ENCODE measurements at places on chromosomes 7 and 10.

DNA sequence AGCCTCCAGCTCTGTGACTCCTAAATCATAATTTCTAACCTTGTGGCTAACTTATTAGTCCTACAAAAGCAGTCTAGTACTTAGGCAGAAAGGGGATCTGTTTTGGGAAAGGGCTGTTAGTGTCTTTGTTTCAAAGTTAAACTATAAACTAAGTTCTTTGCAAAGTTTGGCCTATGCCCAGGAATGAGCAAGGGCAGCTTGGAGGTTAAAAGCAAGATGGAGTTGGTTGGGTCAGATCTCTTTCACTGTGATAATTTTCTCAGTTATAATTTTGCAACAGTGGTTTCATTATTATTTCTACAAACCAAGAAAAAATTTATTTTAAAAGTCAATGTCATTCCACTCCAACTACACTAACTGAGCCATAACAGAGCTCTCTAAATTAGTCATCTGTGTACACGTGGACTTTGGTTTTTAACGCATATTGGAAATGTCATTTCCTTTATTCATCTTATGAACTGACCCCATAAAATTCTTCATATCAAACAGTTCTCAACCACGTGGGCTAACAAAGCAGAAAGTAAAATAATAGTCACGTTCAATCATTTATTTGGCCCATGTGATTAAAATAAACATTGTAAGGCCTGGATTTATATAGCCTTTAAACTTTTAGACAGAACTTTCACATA is 143.2 kb upstream of the C7orf33 start:
- DNase-seq = no peak

- peak; percentile 79 for DNase-seq
Observed at GRCh38 chr7:107989618-107990373, 13.2 kb downstream of the LAMB1 start.

GRCh38 chr7:39950473-39951225 is 593 bp downstream of the CDK13 start:
- DNase-seq = peak; percentile 78

DNA sequence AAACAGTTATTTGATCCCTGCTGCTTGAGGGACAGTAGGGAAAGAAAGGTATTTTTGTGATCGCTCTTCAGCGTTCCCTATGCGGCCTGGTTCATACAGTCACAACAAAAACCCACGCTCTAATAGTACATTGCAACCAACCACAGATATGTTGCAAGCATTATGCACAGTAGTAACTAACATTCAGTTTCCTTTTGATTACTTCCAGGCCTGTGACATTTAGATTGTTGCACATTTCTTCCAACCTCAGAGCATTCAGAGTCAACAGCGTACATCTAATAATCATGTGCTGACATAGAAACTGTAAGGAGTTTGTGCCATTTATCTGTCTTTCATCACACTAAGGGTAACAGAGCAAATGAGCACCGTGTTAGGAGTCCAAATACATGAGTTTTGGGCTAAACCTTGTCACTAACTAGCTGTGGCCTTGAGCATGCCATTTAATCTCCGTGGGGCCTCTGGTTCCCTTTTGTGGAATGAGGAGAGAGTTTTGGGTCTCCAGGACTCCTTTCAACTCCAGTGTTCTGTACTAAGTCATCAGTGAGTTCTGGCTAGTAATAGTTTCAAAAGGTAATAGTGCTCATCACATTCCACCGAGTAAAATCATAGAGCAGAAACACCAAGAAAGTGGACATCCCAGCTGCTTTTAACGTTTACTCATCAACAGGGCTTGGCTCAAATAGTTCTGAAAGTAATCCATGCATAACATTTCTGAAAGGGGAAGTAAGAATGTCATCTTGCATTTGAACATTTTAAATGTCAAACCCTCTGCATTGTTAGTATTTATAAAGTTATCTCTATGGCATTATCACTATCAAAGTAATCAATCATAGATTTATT is 99.0 kb upstream of the FZD1 start:
- DNase-seq = peak; percentile 73

DNA sequence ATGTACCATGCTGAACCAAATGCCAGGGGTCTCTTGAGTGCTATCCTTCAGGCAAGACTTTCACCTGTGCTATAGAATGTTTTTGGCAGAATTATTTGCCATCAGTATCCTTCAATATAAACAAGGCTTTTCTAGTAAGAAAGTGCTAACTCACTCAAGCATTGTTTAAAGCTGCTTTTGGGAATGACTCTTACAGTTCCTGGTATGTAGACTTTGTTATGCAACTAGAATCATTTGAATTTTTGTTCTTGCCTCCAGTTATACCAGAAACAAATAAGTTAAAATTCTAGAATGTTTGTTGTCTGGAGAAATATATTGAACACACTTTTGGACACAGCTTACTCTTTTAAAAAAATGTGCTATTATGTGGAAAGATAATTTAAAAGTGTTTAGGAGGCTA is 39.5 kb upstream of the RTKN2 start:
- DNase-seq = peak; percentile 59

GRCh38 chr10:37478381-37478780 is 353.0 kb downstream of the ANKRD30A start:
- DNase-seq = no peak

DNA sequence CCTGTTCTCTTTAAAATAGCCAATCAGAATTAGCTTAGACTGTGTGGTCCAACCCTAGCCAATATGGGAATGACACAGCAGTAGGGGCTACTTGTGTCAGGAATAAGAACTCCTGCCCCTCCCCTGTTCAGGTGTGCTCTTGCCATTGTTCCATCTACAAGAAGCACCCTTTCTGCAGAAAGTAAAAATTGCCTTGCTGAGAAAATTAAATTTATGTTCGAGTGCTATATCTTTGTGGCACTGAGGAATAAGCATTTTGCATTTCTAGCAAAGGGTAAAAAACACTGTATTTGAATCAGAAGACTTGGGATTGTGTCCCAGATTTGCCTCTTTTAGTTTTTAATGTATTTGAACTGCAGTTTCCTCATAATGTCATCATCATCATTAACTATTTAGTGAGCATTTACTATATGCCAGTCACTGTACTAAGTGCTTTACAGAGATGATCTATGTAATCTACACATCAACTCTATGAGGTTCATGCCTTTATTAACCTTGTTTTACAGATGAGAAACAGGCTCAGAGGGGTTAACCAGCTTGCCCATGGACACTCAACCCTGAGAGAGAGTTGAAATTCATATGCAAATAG is 28.9 kb upstream of the XRCC2 start:
- DNase-seq = no peak

DNA sequence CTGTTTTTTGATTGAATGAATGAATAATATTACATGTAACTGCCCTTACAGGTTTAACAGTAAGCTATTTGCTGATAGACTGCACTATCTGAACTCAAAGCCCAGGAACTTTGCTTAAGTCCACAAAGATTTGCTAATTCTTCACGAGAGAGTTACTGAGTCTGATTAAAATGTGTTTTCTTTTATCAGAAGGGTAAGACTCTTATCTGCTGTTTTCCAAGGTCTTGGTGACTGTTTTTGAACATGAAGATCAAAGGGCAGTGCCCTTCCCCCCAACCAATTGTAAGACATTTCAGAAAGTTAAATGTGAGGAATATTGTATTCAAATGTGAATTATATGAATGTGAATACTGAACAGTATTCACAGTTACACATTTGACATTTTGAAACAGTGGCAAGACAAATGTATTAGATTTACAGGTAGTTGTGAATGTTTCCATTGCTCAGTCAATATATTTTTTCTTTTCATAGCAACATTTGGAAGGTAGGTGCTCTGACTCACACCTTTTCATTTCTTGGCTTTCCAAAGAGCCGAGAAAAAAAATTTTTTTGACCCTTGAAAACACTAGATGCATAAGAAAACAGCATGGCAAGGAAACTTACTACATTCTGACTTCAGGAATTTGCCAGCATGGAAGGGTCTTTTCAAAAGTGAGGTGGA is 62.7 kb downstream of the DKK1 start:
- DNase-seq = no peak

DNA sequence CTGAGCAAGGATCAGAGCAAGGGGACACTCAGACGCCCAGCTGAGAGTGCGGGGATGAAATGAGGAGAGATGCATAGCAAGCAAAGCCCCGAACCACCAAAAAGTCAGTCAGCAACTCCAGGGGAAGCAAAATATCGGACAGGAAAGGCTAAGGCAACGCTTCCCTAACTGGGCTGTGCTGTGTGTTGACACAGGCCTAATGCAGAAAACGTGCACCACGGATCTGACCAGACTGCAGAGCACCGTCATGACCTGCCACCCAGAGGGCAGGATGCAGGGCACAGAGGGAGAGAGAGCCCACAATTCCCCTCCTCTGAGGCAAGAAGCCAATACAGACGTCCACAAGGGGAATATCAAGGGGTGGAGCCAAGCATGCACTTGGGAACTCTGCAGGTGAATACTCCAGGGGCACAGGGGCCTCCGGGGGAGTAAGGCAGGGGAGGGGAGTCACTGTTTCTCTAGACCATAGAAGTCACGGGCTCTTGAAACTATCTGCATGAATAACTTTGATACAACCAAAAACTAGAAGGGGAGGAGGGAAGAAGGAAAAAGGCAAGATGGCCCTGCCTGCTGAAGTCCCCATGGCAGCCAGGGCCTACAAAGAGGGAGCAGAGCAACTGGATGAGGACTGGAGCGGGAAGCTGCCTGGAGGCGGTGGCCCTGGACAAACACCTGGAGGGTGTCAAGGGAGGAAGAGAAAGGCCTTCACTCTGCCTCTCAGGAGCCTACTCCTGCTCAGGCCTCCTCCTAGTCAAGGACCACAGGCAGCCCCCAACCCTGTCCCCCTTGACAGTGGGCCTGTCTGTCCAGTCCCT is 26.2 kb downstream of the GRID1 start:
- DNase-seq = no peak

GRCh38 chr10:69567920-69568319 is 5.3 kb downstream of the NEUROG3 start:
- DNase-seq = peak; percentile 97

DNA sequence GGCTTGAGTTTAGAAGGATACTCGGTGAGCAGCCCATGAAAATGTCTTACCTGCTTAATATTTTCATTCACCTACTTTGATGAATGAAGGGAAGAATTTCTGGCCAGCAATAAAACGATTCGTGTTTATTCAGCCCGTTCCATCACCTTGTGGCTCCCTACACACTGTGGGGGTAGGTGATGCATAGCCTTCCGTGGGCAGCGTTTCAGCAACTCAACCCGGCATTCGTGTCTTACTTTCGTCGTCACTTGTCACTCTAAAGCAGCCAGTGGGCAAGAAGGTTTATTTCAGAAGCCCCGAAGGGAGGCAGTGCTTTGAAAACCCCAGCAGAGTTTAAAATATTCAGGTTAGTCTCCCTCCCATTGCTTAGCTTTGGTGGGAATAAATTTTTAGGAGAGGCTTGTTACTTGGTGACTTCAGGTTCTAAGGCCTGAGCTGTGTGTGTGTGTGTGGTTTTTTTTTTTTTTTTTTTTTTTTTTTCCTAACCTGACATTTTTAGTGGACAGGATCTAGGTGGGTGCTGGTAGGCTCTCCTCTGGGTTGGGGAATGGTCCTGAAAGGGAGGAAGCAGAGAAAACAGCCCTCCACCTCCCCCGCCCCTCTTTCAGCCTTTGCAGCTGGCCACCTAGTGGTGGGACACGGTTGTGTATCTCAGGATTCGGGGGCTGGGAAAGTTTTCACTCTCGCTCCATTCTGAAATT is 1.8 kb downstream of the GRK5 start:
- peak; percentile 88 for DNase-seq

DNA sequence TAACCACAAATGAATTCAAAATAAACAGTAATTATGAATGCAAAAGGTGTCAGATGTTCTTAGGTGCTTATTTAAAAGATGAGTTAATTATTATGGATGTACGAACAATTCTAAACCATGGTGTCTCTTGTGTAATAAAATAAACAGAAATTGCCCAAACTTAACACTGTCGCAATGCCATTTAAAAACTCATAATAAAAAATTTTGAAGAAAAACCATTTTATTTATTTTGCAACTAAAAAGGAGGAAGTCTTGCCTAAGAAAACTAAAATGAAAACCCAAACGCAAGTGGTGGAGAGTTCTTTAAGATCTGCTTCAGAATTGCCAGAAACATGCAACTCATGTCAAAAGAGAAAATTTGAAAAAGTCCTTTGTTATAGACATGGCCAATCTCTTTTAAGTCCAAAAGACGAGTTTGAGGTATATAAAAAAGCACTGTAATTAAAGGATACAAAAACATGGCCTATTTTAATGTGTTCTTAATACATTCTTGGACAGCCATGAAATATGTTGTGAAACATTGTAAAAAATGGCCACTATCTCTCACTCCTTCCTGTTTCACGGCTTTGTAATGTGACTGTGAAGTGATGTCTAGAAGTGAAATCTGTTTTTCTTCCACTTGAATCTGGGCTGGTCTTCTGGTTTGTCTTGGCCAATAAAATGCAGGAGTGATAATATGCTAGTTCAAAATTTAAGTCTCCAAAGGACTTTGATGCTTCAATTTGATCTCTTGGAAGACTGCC is 322.9 kb downstream of the PRPF18 start:
- DNase-seq = no peak

GRCh38 chr10:95276367-95277200 is 14.2 kb downstream of the PDLIM1 start:
- no peak for DNase-seq

DNA sequence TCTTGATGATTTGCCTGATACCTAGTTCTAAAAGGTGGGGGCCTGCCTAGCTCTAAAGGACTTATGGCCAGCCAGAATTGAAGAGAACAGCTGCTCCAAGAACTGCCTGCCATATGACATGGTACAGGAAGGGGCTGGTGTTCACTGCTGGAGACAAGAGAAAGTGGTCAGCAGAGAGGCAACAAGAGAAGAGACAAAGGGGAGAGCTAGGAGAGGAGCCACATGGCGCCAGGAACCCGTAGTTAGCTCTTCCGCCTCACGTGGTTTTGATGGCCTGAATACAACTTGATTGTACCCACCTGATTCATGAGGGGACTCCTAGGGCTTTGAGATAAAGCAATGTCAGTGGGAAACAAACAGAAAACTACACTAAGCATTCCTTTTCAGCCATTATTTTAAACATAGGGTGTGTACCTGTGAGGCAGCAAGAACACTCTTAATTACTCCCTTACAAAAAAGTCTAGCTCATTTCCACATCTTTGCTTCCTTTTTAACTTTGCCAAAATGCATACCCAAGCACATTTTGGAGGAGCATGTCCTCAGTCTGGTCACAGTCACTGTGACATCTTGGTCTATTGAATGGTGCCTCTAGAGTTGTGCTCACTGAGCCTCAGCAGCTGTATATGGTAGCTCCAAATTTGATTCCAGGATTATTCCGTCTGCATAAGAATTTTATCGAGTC is 71.6 kb downstream of the CCDC71L start:
- no peak for DNase-seq

- no peak for DNase-seq
Observed at GRCh38 chr7:66333443-66333842, 128.3 kb downstream of the TPST1 start.

- no peak for DNase-seq
Observed at GRCh38 chr7:140518370-140519006, 39.2 kb upstream of the MKRN1 start.

Data from osteoblast (primary cell).